Erythroblast (primary cell): ENCODE measurements at places on chromosomes 3 and 15.

DNA sequence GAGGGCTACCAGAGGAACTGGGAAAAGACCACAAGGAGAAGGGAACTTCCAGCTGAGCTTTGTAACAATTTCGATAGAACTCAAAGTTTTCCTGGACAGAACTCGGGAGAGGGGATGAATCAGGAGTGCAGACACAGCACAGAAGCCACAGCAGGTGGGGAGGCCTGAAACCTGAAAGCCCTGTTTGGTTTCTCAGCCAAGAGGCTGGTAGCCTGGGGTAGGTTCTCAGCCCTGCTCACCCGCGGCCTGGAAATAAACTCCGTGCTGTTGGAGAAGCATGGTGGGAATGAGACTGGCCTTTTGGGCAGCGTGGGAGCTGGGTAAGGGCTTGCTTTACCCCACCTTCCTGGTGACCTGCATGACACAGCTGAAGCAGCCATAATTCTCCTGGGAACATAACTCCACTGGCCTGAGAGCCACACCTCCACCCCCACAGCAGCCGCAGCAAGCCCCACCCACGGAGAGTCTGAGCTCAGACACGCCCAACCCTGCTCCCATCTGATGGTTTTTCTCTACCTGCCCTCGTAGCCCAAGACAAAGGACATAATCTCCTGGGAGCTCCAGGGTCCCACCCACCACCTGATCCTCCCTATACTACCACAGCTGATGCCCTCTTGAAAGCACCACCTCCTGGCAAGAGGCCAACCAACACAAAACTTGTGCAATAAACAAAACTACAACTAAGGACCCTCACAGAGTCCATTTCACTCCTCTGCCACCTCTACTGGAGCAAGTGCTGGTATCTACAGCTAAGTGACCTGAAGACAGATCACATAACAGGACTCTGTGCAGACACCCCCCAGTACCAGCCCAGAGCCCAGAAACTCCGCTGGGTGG lies 52.5 kb upstream of the CHRM5 start:
- DNase-seq, result peak; percentile 64

DNA sequence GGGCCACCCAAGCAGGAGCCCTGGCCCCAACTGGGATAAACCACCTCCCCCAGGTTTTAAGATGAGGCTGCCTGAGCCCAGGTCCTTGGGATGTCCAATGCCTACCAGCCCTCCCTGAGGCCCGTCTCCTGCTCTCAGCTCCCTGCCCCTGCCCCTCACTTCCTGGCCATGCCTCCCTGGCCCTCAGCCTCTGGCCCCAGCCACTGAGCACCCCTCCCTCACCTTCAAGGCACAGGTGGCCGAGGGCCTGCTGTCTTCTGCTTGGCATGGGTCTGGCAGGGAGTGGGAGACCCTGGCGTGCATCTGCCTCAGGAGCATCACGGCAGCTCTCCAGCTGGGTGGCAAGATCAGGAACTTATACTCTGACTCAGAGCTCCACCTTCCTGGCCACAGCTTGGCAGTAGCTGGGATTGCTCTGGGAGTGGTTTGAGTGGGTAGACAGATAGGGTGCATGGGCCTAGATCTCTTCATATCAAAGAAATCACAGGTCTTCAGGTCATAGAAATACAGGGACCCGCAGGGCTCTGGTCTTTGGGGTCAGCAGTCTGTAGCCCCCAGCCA lies at the start of gene PLA2G4E:
Gene PLA2G4E (minus strand): TSS at position 330 of the 561 bp plus-strand sequence. CDS start 12 bp downstream, at position 318.
- no peak for DNase-seq

- DNase-seq, result no peak
Measured at GRCh38 chr3:73448041-73448440, 176.7 kb downstream of the PDZRN3 start.

DNA sequence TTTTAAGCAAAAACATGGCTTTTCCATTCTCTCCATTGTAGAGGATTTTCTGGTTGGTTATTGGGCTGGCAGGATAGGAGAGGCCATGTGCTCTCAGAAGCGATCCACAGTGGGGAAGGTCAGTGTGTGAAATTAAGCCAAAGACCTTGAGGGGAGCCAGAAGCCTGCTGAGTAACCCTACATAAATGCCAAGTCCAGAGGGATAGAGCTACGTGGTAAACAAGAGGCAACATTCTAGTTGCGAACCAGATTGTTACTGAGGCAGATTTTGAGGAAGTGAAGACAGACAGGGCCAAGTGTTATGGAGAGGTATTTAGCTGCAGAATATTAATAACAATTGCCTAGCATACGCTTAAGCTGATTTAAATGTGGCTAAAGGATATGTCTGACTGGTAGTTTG lies 592.8 kb upstream of the GBE1 start:
- DNase-seq, result no peak

- DNase-seq, result no peak
Measured at GRCh38 chr15:59791079-59791478, 102.0 kb upstream of the BNIP2 start.

DNA sequence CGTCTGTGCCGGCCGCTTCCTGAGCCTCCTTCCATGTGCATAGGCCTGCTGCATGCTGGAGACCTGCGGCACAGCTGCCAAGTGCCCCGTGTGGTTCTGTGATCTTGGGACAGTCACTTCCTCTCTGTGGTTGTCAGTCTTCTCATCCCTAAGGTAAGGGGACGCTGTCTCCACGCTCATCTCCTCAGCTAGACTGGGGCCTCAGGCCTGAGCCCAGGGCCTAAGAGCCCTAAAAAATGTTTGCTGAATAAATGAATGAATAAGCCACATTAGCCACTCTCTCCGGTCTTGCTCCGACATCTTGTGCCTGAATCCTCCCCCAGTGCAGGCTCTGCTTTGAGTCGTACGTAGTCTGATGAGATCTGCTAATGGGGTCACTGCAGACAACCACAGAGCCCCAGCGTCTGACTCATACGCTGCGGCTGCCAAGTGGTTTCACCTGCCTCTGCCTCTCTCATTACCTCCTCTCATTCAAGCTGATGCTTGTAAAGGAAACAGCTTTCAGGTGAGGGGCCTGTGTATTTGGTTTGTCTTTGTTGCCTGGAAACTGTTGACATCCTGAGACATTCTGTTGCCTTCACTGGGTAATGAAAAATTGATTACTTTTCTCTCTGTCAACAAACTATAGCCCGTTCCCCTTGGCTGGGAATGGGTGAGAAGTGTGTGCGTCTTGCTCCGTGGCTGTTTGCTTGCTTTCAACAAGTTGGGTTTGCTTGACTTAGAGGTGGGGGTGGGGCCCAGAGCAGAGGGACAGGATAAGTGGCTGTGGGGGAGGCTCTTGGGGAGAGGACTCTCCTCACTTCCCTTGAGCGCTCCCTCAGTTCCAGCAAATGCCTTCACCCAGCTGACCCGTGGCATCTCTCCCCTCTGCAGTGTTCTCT lies 15.9 kb downstream of the RPLP1 start:
- no peak for DNase-seq

- DNase-seq, result no peak
Measured at GRCh38 chr3:126136428-126137220, 43.8 kb downstream of the ALDH1L1 start.

GRCh38 chr3:185942396-185942795 lies 4.6 kb upstream of the TRA2B start:
- DNase-seq, result no peak

- DNase-seq, result no peak
Measured at GRCh38 chr15:42331235-42331634, 28.1 kb upstream of the CAPN3 start.

DNA sequence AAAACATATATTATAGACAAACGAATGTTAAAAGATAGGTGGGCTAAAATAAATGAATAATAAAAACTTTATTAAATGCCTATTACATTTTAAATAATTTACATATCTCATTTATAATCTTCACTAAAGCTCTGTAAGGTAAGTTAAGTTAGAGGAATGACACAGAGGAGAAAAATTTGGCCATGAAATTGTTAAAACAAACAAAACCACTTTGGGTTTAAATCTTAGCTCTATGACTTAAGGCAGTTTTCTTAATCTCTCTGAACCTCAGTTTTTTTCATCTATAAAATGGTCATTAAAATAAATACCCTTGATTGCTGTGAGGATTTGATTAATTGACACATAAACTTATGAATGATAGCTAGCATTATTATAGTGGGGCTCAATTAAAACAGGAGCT lies 404.8 kb upstream of the ATP11B start:
- DNase-seq, result no peak

GRCh38 chr3:188817935-188818269 lies 353.9 kb upstream of the TPRG1 start:
- DNase-seq, result no peak

DNA sequence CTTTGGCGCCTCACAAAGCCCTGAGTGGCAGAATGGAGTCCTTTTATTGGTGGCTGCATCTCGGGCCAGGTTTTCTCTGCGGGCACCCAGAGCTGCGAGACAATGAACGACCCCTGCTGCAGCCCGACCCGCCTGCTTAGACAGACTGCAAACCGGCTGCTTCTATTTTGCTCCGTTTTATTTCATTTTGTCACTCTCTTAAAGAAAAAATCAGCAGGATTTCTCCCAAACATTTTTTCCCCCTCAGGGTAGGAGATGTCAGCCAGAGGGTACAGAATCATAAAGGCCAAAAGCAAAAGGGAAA lies 64.8 kb downstream of the OXNAD1 start:
- DNase-seq, result no peak

- no peak for DNase-seq
Measured at GRCh38 chr15:89041507-89041906, 46.7 kb upstream of the ABHD2 start.

GRCh38 chr3:193134856-193135255 lies 106.2 kb upstream of the PLAAT1 start:
- no peak for DNase-seq

DNA sequence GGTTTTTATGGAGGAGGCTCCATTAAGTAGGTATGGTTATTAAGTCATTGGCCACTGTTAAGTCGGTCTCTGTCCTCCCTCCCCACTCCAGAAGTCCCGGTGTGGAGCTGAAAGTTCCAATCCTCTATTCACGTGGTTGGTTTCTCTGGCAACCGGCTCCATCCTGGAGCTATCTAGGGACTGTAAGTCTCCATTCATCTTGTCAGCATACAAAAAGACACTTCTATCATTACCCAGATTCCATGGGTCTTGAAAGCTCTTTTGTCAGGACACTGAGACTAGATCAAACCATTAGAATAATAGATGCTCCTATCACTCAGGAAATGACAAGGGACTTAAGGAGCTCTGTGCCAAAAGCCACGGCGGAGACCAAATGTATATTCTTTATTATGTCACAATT lies 110.3 kb downstream of the PIK3CB start:
- no peak for DNase-seq

DNA sequence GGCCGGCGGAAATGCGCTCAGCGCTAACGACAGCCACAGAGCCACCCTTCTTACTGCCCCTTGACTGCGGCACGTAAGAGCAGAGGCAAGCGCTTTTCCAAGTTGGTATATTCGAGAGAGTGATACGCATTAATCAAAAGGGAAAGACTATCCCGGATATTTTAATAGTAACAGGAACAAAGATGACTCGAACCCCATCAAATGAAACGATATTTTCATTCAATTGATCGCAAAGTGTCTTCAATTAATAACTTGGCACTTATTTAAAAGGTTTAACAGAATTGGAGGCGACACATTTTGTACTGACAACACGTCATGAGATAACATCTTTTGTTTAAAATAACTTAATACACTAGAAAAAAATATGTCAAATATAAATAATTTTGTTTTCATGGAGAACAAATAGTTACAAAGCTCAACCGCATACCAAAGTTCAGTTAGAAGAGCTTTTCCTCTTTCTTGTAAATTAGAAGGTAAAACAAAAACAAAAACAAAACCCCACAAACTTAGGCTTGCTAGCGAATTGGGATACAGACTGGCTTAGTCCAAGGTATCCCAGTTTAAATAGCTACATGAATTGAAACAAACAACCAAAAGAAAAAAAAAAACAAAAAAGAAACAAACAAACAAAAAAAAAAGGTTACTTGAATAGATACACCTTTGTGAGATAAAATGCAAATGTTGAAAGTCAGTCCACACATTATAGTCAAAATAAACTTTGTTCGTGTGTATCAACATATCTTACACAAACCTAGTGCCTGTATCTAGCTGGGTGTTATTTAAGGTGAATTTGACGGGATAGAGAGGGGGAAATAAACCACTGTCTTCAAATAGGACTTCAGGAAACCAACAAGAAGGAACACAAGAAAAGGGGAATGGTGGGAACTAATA lies 10.2 kb downstream of the SHOX2 start:
- peak; percentile 59 for DNase-seq

GRCh38 chr15:31513178-31513577 lies 186.5 kb downstream of the KLF13 start:
- no peak for DNase-seq

GRCh38 chr15:93270937-93271467 lies 182.0 kb upstream of the RGMA start:
- DNase-seq, result no peak

GRCh38 chr3:46897829-46898320 lies 20.4 kb downstream of the PTH1R start:
- DNase-seq, result no peak

DNA sequence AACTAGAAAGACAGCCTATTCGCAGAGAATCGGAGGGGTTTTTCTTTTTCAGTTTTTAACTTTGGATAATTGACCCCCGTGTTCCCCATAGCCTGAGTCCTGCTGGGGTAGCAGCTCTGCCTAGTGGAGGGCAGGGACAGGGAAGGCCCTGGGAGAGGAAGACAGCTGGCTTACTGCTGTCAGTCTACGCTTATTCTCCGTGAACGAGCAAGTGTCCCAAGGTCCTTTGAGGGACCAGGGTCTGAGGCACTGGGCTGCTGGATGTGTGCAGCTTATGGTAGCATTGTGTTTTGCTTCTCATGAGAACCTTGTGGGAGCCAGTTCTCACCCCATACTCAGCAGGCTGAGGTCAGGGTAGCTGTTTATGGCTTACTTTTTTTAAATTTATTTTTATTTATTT lies 3.0 kb downstream of the LIMD1 start:
- DNase-seq, result no peak

- DNase-seq, result no peak
Measured at GRCh38 chr3:38152609-38153008, 12.7 kb upstream of the OXSR1 start.

- DNase-seq, result no peak
Measured at GRCh38 chr3:38238416-38239008, 27.1 kb upstream of the SLC22A13 start.

GRCh38 chr15:53759411-53759931 lies at the start of gene WDR72:
Gene WDR72, minus strand, starts transcription at chr15:53759663. Its CDS starts 26,514 bp downstream, at chr15:53733149.
- DNase-seq, result no peak

- DNase-seq, result no peak
Measured at GRCh38 chr3:72634128-72634527, 214.1 kb downstream of the SHQ1 start.

GRCh38 chr15:93060336-93061248 lies 28.4 kb downstream of the RGMA start:
- no peak for DNase-seq

GRCh38 chr3:10088256-10088655 lies 19.8 kb downstream of the FANCD2OS start:
- no peak for DNase-seq

GRCh38 chr15:39456159-39456558 lies 124.7 kb upstream of the THBS1 start:
- no peak for DNase-seq

GRCh38 chr3:63864008-63864964 lies 619 bp downstream of the ATXN7 start:
- DNase-seq, result peak; percentile 66

- DNase-seq, result no peak
Measured at GRCh38 chr15:92159481-92159880, 234.2 kb upstream of the ST8SIA2 start.
